ENCODE measurements at places on chromosomes 6 and 20. TPM values are rescaled to one million over a fixed set of nuclear protein-coding genes. Genes with fewer than 3 reads are reported as not detected.

Gene MYLK2
- not detected for polyA plus RNA-seq

Gene DYNLT2
- polyA plus RNA-seq = 0.67 TPM

Gene C6orf58
- not detected for polyA plus RNA-seq

- no peak overlapping the region for H3K27ac ChIP-seq
- no peak for DNase-seq
- H3K27me3 ChIP-seq = no peaks in the 10 kb centered on the region
- no peaks in the 10 kb centered on the region for H3K36me3 ChIP-seq
- H3K4me3 ChIP-seq = no peak overlapping the region
Measured at GRCh38 chr20:39778847-39779604, 816.9 kb downstream of the DHX35 start.

- peak overlapping the region; percentile 87 for H3K4me3 ChIP-seq
- no peaks in the 10 kb centered on the region for H3K36me3 ChIP-seq
- peak; percentile 37 for DNase-seq
- H3K27me3 ChIP-seq = no peaks in the 10 kb centered on the region
- H3K27ac ChIP-seq = peak overlapping the region; percentile 98
- H3K4me1 ChIP-seq = peaks cover 26% of the 10 kb centered on the region
Measured at GRCh38 chr6:157990321-157991066, 8.8 kb downstream of the SYNJ2 start.

GRCh38 chr6:106413016-106413415 lies 52.5 kb downstream of the CRYBG1 start:
- no peak overlapping the region for H3K27ac ChIP-seq
- no peak overlapping the region for H3K4me3 ChIP-seq
- H3K4me1 ChIP-seq = no peaks in the 10 kb centered on the region
- no peak for DNase-seq
- H3K27me3 ChIP-seq = peaks cover 20% of the 10 kb centered on the region

- peaks cover 20% of the 10 kb centered on the region for H3K27me3 ChIP-seq
- H3K4me3 ChIP-seq = no peak overlapping the region
- H3K36me3 ChIP-seq = no peaks in the 10 kb centered on the region
- no peaks in the 10 kb centered on the region for H3K4me1 ChIP-seq
- H3K27ac ChIP-seq = no peak overlapping the region
Measured at GRCh38 chr20:50218987-50219435, 28.4 kb downstream of the CEBPB start.
